ENCODE measurements at places on chromosomes 3 and 15. TPM values are rescaled to one million over a fixed set of nuclear protein-coding genes. Genes with fewer than 3 reads are reported as not detected.

Gene PPP1R14D
- total RNA-seq: not detected

Gene CHRM5
- total RNA-seq: not detected

DNA sequence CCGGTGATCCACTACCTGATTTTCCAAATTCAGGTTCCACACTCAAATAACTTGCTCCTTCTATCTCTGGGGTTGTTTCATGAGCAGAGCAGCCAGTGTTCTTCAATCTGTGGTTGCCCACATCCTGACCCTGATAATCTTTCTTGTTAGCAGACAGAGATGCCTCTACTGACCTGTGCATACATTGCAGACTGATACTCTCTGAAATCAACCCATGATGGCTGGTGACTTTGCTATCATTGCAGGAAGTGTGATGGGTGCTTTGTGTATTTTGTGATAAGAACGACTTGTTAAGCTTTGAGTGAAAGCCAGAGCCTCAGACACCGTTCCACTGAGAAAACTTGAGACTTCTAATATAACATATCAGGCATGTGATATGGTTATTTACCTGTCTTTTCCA is 39.9 kb downstream of the GATM start:
- no peaks in the 10 kb centered on the region for H3K27me3 ChIP-seq
- no peak for DNase-seq
- peaks cover 13% of the 10 kb centered on the region for H3K4me1 ChIP-seq
- H3K27ac ChIP-seq: no peak overlapping the region
- H3K36me3 ChIP-seq: no peaks in the 10 kb centered on the region

- no peaks in the 10 kb centered on the region for H3K4me1 ChIP-seq
- H3K36me3 ChIP-seq: peaks cover 85% of the 10 kb centered on the region
- no peaks in the 10 kb centered on the region for H3K27me3 ChIP-seq
- DNase-seq: no peak
Measured at GRCh38 chr3:47852604-47853602, 50.0 kb downstream of the DHX30 start.

Gene UBA3
- total RNA-seq: 77.8 TPM

- no peak overlapping the region for H3K4me3 ChIP-seq
- DNase-seq: no peak
- H3K27ac ChIP-seq: no peak overlapping the region
- H3K27me3 ChIP-seq: no peaks in the 10 kb centered on the region
Measured at GRCh38 chr15:70474471-70475406, 288.6 kb downstream of the UACA start.

DNA sequence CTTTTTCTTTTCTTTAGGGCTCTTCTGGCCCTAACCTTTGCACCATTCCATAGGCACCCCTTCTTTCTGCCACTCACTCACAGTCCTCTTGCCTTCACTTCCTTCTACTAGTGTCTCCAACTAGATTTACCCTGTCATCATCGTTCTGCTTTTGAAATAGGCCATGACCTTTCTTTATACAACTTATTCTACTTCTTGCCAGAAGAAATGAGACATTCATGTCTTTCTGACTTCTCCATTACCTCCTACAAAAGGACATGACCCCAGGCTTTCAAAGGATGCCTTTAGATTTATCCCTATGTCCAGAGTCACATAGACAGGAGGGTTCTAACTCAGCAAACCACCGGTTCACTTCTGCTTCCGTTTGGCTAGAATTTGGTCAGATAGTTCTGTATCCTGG is 336.4 kb upstream of the LRRFIP2 start:
- no peak overlapping the region for H3K27ac ChIP-seq
- peaks cover 6% of the 10 kb centered on the region for H3K27me3 ChIP-seq
- H3K36me3 ChIP-seq: peaks cover 39% of the 10 kb centered on the region
- DNase-seq: no peak
- H3K4me3 ChIP-seq: no peak overlapping the region

DNA sequence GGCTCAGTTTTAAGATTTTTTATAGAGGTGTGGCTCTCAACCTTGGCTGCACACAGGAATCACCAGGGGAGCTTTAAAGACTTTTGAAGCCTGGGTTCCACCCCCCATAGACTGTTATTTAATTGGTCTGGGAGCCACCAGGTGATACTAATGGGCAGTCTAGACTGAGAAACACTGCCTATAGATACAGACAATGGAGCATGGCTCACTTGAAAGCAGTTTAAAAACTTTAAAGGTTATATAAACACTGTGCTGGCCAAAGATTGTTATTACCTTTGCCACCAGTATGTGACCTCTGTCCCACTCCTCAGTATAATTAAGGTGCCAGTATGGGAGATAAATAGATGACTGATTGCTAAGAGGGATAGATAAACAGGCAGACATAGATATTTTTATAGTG is 3.8 kb downstream of the GOLIM4 start:
- no peak overlapping the region for H3K27ac ChIP-seq
- H3K27me3 ChIP-seq: no peaks in the 10 kb centered on the region
- DNase-seq: no peak
- peak overlapping the region; percentile 90 for H3K4me3 ChIP-seq

- H3K4me1 ChIP-seq: no peaks in the 10 kb centered on the region
- H3K36me3 ChIP-seq: peaks cover 18% of the 10 kb centered on the region
- no peak overlapping the region for H3K27ac ChIP-seq
- DNase-seq: no peak
- H3K27me3 ChIP-seq: no peaks in the 10 kb centered on the region
Measured at GRCh38 chr15:65050270-65050669, 5.1 kb downstream of the SLC51B start.

GRCh38 chr15:85112997-85113396 is 131.3 kb downstream of the PDE8A start:
- no peak overlapping the region for H3K27ac ChIP-seq
- no peak for DNase-seq
- no peak overlapping the region for H3K4me3 ChIP-seq
- H3K27me3 ChIP-seq: no peaks in the 10 kb centered on the region

- no peaks in the 10 kb centered on the region for H3K36me3 ChIP-seq
- H3K27me3 ChIP-seq: peaks cover 25% of the 10 kb centered on the region
- H3K4me1 ChIP-seq: no peaks in the 10 kb centered on the region
- no peak for DNase-seq
Measured at GRCh38 chr15:47400603-47401002, 316.7 kb upstream of the SEMA6D start.

DNA sequence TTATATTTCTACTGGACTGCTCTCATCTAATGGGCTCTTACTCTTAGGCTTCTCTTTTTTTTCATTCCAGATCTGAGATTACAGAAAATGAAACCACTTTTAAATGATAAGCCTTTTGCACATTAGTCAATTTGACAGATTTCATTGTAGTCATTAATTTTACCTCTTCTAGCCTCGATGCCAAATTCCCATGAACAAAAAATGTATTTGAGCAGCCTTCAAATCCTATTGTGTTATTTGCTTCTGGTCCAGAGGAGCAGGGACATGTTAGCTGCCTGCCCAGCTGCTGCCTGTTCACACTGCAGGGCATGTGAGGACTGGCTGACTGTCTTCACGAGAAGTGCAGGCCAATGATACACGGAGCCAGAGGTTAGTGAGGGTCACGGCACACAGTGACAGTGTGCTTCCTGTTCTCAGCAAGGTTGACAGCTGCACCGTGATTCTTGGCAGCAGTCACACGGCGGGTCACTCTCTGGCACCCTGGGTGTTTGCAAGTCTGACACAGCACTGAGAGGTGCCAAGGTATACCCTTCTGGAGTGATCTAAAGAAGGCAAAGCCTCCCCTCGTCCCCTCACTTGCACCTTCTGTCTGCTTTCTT is 40.8 kb downstream of the KAT2B start:
- H3K36me3 ChIP-seq: no peaks in the 10 kb centered on the region
- peak overlapping the region; percentile 63 for H3K27ac ChIP-seq
- H3K4me1 ChIP-seq: no peaks in the 10 kb centered on the region
- no peak overlapping the region for H3K4me3 ChIP-seq
- no peak for DNase-seq
- peaks cover 4% of the 10 kb centered on the region for H3K27me3 ChIP-seq

- peaks cover 8% of the 10 kb centered on the region for H3K4me1 ChIP-seq
- H3K27me3 ChIP-seq: no peaks in the 10 kb centered on the region
- H3K27ac ChIP-seq: no peak overlapping the region
Measured at GRCh38 chr3:62027796-62028195, 345.6 kb downstream of the FEZF2 start.

GRCh38 chr15:92968926-92969651 is 69.0 kb downstream of the CHD2 start:
- H3K36me3 ChIP-seq: peaks cover 94% of the 10 kb centered on the region
- H3K4me1 ChIP-seq: no peaks in the 10 kb centered on the region
- no peak overlapping the region for H3K4me3 ChIP-seq
- no peak overlapping the region for H3K27ac ChIP-seq
- no peak for DNase-seq

DNA sequence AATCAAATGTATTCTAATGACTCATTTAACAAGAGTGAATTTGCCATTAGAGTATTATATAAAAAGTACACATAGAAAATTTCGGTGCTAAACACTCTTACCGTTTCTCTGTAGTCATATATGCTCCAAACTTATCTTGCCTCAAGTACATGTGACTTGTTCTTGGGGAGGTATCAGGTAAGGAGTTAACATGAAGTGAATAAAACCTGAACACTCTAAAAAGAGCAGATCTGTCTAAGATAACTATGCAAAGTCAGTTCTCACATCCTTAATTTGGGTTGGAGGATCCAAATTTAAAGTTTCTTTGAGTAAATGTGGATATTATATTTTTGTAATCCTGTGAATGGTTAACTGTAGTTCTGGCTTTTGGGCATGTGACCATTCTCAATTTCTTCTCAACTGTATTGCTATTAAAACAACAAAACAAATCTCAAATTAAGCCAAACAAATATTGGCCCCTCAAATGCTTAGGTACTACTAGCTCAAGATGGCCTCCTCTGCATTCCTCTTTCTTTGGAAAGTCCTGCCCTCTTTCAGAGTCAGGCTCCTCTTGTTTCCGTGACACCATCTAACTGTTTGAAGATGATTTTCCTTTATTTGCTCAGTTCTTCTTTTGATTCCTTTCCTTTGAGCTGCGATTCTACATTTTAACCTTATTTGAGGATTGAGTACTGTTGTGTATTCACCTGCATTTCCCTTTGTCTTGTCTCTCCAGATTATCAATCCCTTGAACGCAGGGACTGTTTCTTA is 4.2 kb downstream of the EDEM1 start:
- no peaks in the 10 kb centered on the region for H3K27me3 ChIP-seq
- peak overlapping the region; percentile 43 for H3K4me3 ChIP-seq
- H3K4me1 ChIP-seq: no peaks in the 10 kb centered on the region
- H3K36me3 ChIP-seq: peaks cover 17% of the 10 kb centered on the region
- no peak overlapping the region for H3K27ac ChIP-seq

DNA sequence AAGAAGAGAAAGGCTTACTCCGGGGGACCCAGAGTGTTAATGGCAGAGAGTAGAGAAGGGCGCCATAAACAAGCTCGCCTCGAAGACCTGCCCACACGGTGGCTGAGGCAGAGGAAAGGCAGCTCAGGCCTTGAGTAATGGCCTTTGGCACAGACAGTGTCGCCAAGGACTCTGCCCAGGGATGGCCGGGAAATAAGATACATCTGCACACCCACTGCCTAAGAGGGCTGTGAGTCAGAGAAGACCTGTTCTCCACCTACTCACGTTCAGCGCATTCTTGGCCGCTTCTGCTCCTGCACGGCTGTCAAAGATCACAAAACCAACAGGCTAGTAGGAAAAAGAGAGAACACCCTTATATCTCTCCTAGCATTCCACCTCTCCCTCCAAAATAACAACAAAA is 26.2 kb downstream of the RBPMS2 start:
- no peak overlapping the region for H3K4me3 ChIP-seq
- no peak for DNase-seq
- H3K27me3 ChIP-seq: no peaks in the 10 kb centered on the region
- peaks cover 55% of the 10 kb centered on the region for H3K36me3 ChIP-seq

DNA sequence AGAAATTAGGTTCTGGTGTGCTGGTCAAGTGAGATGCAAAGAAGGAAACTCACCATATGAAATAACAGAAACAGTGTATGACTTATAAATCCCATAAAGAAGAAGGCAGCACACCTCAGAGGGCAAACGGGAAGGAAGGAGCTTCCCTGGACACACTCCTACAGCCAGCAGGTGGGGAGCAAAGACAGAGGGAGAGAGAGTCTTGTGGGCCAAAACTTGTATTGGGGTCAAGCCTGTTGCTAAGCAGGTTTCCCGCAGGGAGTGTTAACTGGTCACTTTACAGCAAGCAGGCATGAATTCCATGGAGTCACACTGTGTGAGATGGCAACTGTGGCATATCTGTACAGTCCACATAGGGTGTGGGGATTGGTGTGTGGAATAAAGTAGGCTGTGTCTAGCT is 222.9 kb upstream of the NDN start:
- no peak overlapping the region for H3K4me3 ChIP-seq
- no peaks in the 10 kb centered on the region for H3K27me3 ChIP-seq

Gene TMPRSS7
- not detected for total RNA-seq

DNA sequence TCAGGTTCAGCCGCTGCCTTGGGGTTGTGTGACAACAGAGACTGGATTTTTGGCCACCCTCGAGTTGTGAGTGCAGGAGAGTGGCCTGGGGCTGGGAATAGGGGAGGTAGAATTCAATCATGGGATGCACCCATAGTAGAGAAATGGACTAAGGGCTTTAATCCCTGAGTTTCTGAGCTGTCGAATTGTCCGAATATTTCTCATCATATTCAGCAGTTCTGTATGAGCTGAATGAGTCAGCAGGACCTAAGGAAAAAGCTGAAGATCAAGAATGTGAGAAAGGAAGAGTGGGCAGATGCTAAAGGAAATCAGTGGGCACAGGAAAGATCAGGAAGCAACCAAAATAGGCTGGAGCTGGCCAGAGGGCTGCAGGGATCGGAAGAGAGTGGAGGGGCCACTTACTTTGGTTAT is 44.4 kb upstream of the SACM1L start:
- H3K4me1 ChIP-seq: no peaks in the 10 kb centered on the region
- DNase-seq: no peak
- no peak overlapping the region for H3K27ac ChIP-seq
- H3K27me3 ChIP-seq: no peaks in the 10 kb centered on the region

DNA sequence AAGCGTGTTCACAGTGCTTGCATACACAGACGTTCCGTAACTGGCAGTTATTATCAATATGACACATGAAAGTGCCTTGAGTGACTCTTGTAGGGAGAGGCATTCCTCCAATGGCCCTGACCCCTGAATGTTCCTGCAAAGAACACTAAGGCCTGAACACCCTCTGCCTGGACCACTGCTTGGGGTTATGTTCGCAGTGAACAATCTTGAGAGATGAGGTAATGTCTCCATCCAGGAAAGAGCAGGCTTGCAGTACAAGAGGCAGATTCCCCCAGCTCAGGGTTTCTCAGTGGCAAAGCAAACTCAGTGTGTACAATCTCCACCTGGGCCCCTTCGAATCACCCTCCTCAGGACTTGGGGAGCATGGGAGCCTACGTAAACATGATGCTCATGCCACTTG is 324.6 kb downstream of the MAGI1 start:
- H3K4me3 ChIP-seq: no peak overlapping the region
- H3K36me3 ChIP-seq: no peaks in the 10 kb centered on the region
- peak; percentile 51 for DNase-seq

GRCh38 chr3:97949110-97949485 is 23.1 kb downstream of the RIOX2 start:
- H3K27ac ChIP-seq: no peak overlapping the region
- no peak for DNase-seq
- no peak overlapping the region for H3K4me3 ChIP-seq
- H3K4me1 ChIP-seq: no peaks in the 10 kb centered on the region
- peaks cover 12% of the 10 kb centered on the region for H3K36me3 ChIP-seq

Gene ZBBX
- 5.9 TPM for total RNA-seq

- no peak overlapping the region for H3K4me3 ChIP-seq
- no peak overlapping the region for H3K27ac ChIP-seq
- no peaks in the 10 kb centered on the region for H3K4me1 ChIP-seq
- H3K27me3 ChIP-seq: no peaks in the 10 kb centered on the region
- no peak for DNase-seq
- H3K36me3 ChIP-seq: no peaks in the 10 kb centered on the region
Measured at GRCh38 chr3:194121891-194122631, 13.9 kb upstream of the HES1 start.

Gene GOLGA8R
- total RNA-seq: 1.7 TPM

GRCh38 chr3:24907106-24907505 is 412.5 kb upstream of the THRB start:
- no peaks in the 10 kb centered on the region for H3K27me3 ChIP-seq
- H3K27ac ChIP-seq: no peak overlapping the region
- no peaks in the 10 kb centered on the region for H3K36me3 ChIP-seq
- no peaks in the 10 kb centered on the region for H3K4me1 ChIP-seq
- no peak overlapping the region for H3K4me3 ChIP-seq
